Left ventricle myocardium superior (tissue), 1 donor: ENCODE measurements at places on chromosomes 13 and 19. TPM values are rescaled to one million over a fixed set of nuclear protein-coding genes. Genes with fewer than 3 reads are reported as not detected.
A peak's percentile ranks its signal among the peaks of the same experiment; 100 is the strongest.

GRCh38 chr13:113879494-113880360, 15.9 kb upstream of the GAS6 start:
- peak; percentile 63 for DNase-seq

DNA sequence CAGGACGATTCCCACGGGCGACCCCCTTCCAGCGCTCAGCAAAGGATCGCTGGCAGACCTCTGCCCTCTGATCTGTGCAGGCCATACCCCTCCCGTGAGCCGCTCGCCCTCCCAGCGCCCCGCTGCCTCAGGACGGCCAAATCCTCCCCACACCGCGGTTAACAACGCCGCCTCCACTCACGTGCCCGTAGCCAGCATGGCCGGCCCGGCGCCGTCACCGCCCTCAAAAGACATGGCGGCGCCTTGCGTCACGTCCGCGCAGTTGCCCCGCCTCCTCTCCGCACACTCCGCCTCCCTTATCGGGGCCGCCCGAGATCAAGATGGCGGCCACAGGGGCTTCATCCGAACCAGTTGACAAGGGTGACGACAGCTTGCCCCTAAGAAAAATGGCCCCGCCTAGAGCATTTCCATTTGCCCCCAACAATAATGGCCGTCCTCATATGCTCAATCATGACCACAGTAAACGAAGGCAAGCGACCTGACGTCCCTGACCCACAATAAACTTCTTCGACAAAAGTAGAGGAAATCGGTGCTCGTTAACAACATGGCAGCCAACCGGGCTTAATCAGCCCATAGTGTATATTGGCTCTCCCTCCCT, 634 bp downstream of the AKT1S1 start:
- peak; percentile 99 for DNase-seq

DNA sequence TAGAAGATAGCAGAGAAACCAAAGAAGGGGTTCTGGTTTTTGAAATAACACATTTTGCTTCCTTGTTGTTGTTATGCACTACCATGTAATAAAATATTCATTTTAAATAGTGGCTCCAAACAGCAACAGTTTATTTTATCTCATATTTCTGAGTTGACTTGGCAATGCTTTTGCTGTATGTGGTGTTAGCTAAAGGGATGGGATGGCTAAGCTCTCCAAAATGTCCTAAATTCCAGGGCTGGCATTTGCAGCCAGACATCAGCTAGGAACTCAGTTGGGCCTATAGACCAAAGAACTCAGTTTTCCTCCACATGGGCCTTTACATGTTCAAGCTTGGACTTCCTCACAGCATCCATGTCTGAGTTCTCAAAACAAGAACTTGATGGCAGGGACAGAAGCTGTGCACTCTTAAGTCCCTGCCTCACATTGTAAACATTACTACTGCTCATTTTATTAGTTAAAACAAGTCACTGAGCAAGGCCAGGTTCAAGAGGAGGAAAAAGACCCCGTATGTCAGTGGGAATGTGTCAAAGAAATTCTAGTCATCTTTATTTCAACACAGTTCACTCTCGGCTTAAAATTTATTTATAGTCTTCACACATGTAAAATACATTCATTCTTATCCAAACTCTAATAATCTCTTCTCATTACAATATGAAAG, 819.3 kb upstream of the PCDH20 start:
- DNase-seq = no peak

DNA sequence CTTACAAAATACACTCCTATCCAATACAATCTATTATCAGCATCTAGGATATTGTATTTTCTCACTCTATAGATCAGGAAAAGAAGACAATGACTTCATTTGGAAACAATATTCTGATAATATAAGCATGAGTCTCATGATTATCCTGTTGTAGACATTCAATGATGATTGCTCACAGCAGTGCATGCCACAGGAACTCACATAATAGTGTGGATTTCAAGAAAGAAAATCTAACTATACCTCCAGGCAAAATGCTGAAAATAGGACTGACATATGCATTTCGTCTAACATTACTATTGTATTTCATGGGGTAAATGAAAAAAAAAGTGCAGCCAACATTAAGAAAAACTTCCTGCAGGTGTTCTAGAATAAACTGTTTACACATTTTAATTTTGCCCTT, 122.6 kb downstream of the POSTN start:
- no peak for DNase-seq

- DNase-seq = peak; percentile 39
Observed at GRCh38 chr13:28493740-28494503, 1.0 kb downstream of the FLT1 start.

Gene SLC10A2
- not detected for total RNA-seq

DNA sequence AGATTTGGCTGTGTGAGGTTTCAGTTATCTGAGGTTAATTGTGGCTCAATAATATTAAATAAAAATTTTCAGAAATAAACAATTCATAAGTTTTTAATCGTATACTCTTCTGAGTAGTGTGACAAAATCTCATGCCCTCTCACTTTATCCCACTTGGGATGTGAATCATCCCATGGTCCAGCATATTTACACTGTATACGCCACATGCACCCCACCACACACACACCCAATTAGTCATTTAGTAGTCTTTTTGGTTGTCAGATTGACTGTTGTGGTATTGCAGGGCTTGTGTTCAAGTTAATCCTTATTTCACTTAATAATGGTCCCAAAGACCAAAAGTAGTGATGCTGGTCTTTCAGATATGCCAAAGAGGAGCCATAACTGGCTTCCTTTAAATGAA, 66.4 kb upstream of the PCDH9 start:
- no peak for DNase-seq

Gene NUP62
- total RNA-seq = 28.4 TPM

- no peak for DNase-seq
Observed at GRCh38 chr19:6532244-6532999, 1.6 kb downstream of the TNFSF9 start.

GRCh38 chr19:35519291-35519690, 5.8 kb upstream of the DMKN start:
- no peak for DNase-seq

Gene LILRA2
- 2.0 TPM for total RNA-seq

DNA sequence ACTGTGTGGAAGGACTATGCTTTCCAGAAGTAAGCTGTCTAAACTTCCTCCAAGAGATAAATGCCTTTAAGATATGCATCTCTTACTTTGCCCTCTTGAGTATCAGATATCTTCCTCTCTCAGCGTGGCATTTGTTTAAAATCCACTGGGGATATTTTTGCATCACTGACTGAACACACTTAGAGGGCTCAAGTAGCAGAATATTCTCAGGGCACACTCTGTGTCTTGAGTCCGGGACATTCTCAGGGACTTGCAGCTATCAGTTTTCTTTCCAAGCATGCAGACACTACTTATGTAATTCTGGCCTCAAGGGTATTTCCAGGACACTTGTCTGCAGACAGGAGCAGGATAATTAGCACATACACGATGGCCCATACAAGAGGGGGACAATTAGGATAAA, 84.7 kb downstream of the ERCC5 start:
- no peak for DNase-seq

Gene ZNF543
- 6.1 TPM for total RNA-seq

- DNase-seq = no peak
Observed at GRCh38 chr13:97460853-97461252, 26.9 kb downstream of the RAP2A start.

GRCh38 chr13:31209172-31209840, 9.5 kb downstream of the B3GLCT start:
- peak; percentile 77 for DNase-seq

GRCh38 chr13:105841286-105841685, 694.2 kb downstream of the EFNB2 start:
- DNase-seq = no peak

DNA sequence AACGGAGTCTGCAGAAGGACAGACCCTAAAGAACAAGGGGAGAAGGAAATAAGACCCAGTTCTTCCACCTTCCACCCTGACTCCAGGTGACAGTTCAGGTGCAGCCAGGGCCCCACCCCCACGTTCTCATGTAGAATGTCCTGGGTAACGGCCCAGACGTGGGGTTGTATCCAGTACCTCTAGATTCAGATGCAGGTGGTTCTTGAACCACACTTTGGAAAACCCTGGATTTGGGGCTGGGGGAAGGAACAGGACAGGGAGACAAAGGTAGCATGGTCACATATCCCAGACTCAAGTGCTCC, 2.2 kb downstream of the DMPK start:
- no peak for DNase-seq

Gene ZNF560
- not detected for total RNA-seq

DNA sequence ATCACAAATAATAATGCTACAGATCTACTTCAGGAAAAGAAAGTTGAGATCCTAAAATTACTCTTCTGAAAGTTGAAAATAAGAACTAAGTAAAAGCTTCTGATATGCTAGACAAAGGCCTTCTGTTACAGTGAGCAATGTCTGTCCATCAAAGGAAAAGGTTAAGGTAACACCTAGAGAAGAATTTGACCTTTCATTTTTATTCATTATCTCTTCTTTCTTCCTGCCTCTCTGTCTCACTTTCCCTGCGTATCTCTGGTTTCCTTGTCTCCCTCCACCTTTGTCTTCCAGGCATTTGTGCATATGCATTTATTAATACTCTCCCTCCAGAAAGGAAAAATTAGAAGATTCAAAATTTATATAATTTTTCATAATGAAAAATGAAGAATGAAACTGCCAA, 49.0 kb downstream of the ZAR1L start:
- DNase-seq = no peak

- no peak for DNase-seq
Observed at GRCh38 chr13:102089177-102089576, 312.7 kb downstream of the FGF14 start.

DNA sequence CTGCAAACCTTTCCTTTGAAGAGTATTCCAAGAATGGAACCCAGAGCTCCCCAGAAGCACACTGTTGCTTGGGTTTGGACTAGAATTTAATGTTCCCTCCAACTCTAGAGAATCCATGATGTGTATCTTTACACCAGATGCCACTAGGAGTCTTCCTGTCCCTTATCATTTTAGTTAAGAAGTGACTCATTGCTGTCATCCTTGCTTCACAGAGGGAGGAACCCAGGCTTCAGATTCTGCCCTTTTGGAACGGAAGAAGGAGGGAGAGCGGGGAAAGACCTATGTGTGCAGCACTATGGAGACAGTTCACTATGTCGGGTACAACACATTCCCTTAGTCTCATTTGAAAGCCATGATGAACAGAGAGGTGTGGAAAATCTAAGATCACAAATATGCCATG, 2.1 kb upstream of the ATP12A start:
- no peak for DNase-seq

Gene SLITRK1
- not detected for total RNA-seq

GRCh38 chr13:65638572-65639168, 1591.5 kb downstream of the PCDH9 start:
- DNase-seq = no peak

GRCh38 chr13:106047859-106048258, 487.6 kb downstream of the EFNB2 start:
- no peak for DNase-seq

Gene SHFL
- total RNA-seq = 8.2 TPM

Gene DLL3
- not detected for total RNA-seq

DNA sequence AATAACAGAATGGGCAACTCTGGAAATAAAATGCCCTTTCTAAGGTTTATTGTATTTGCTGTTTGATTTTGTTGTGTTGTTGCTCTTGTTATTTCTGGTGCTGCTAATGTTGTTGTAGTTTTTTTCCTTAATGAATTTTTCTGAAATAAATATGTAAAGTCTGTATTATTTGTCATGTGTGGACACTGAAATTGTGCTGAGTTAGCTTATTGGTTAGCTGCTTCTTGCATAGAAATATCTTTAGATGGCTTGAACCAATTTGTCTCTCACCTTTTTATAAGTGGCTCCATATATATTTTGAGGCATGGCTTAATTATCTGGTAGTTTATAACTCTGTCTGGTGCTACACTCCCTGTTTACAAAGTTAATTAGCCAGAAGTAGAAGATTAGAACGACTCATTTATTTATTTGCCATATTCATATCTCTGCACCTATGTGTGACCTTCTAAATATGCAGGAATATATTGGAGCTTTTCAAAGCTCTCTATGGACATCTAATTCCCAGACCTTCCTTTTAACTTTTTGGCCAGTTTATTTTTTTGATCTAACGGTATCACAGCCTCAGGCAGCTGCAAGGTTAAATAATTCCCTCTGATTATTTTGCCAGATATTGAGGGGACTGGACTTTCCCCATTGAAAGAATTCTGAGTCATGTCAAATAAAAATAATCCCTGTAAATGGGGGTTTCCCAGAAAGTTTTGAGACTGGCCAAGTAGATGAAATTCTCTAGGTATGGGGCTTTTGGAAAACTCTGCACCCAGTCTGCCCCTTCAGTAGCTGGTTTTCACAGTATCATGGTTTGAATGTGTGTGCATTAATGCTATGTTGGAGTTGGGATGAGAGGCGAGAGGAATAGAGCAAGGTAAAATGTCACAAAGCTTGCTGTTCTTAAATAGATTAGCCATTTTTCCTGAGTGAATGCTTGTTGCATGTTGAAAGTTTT, 1331.7 kb upstream of the MIR17HG start:
- no peak for DNase-seq
